ENCODE measurements at places on chromosomes 6 and 20.

DNA sequence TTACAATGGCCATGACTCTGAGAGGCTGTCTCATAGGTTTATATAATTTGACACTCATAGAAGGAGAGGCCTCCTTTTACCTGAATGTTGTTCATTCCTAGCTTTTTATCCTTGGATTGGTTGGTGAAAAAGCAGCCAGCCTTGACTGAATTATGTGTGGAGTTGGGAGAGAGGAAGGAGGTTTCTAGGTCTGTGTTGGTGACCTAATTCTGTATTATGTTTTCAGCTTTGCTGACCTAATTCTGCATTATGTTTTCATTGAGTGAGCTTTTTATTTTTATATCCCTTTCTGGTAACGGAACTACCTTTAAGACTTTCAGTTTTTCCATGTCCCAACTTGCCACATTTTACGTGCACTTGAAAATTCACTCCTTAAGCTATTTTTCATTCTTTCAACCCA lies 59.1 kb upstream of the RNF144B start:
- ATAC-seq, result no peak

DNA sequence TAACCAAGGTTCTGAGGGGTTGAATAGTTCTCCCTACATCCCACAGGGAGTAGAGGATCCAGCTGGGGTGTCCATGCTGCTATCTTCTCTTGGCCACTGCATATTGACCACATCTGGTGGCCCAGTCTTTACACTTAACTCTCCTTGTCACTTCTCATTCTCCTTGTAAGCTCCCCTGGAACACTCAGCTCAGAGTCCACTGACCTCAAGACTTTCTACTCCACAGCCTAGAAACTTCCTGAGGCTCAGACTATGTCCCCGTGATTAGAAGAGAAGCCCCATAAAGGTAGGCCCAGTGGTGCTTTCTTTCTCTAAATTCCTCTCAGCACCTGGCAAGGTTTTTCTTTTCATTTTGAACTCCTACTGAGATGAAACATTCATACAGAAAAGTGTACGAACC lies 13.3 kb upstream of the ZFAND3 start:
- no peak for ATAC-seq

DNA sequence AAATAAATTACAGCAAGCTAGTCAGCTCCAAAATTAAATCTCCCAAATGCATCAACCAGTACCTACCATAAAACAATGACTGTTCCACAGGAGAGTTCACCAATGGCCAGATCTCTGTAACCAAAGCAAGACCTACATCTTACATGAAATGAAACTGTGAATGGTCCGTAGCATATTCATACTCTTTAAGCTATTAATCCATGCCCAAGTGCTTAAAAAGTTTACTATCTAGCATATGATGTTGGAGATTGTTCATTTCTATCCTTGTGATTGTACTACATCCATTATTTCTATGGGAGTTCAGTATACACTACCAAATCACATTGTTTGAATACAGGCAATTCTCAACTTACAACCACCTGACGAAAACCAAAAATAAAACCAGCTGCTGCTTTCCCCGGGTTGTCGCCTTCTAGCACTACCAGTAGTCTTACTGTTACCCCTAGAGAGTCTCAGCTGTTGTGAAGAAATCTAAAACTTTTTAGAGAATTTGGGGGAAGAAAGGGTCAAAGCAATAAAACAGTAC lies 38.0 kb downstream of the HIVEP2 start:
- ATAC-seq, result peak; percentile 40

DNA sequence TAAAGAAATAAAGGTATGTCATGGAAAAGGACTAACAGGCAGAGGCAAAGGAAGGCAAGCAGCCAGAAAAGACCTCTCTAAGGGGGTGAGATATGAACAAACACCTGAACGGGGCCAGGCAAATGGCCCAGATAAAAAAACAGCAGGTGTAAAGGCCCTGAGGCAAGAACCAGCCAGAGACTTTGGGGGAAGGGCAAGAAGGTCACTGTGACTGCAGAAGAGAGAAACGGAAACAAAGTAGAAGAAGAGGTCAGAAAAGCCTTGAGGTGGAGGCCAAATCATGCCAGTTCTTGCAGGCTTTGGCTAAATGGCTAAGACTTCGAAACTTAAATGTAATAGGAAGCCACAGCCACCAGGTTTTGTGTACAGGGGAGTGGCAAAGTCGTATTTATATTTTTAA lies 30.8 kb downstream of the KIF16B start:
- no peak for ATAC-seq

DNA sequence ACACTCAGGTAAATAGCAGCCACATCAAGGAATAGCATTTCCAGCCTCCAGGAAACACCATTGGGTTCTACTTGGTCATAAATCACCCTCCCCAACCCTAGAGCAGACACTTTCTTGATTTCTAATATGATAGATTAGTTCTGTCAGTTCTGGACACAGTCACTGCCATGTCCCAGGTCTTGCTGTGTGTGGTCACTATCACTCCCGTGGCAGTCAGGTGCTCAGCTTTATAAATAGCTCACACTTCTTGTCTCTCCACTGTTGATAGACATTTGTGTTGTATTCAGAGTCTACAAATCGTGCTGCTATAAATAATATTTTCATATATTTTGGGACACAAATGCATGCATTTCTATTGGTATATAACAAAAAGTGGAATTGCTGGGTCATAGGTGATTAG lies 13.3 kb downstream of the HLA-F start:
- no peak for ATAC-seq

GRCh38 chr6:10418862-10419748 lies 4.2 kb upstream of the TFAP2A start:
- no peak for ATAC-seq

- ATAC-seq, result no peak
These were observed 30.3 kb downstream of the NCOA3 start for GRCh38 chr20:47532002-47532401.

GRCh38 chr20:58619077-58619863 lies 31.8 kb upstream of the STX16 start:
- no peak for ATAC-seq

DNA sequence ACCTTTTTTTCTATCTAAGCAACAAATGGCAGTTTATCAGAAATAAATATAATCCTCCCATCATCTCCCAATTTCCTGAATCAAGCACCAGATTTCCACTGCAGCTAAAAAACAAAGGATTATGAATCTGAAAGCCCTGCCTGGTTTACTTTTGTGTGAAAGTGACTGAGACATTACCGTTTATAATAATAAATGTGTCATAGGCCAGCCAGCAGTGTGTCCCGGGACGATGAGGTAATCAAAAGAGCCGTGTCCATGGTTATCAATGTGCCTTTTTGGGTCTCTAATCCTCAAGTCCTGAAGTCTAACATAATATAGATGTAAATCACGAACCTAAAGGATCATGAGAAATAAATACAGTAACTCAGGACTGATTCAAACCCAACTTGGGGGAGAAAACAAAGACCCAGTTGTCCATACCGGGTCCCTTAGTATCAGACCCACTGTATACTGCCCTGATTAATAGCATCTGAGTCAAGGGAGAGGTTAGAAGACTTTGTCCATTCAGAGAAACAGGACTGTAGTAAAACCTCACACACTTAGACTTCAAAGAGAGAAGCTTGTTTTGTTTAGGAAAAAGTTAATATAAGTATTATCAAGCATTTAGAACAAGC lies 149.1 kb downstream of the SASH1 start:
- no peak for ATAC-seq

- ATAC-seq, result no peak
These were observed 202.5 kb downstream of the TBC1D7 start for GRCh38 chr6:13125841-13126240.
